Thymus (tissue), 14 donors: ENCODE measurements at places on chromosomes 5 and 9.

GRCh38 chr5:94347130-94347529 is 271.3 kb downstream of the KIAA0825 start:
- H3K27me3 ChIP-seq, result no peaks in the 10 kb centered on the region
- H3K4me1 ChIP-seq, result no peaks in the 10 kb centered on the region
- no peak overlapping the region for H3K4me3 ChIP-seq
- no peak for DNase-seq
- no peak overlapping the region for H3K27ac ChIP-seq

DNA sequence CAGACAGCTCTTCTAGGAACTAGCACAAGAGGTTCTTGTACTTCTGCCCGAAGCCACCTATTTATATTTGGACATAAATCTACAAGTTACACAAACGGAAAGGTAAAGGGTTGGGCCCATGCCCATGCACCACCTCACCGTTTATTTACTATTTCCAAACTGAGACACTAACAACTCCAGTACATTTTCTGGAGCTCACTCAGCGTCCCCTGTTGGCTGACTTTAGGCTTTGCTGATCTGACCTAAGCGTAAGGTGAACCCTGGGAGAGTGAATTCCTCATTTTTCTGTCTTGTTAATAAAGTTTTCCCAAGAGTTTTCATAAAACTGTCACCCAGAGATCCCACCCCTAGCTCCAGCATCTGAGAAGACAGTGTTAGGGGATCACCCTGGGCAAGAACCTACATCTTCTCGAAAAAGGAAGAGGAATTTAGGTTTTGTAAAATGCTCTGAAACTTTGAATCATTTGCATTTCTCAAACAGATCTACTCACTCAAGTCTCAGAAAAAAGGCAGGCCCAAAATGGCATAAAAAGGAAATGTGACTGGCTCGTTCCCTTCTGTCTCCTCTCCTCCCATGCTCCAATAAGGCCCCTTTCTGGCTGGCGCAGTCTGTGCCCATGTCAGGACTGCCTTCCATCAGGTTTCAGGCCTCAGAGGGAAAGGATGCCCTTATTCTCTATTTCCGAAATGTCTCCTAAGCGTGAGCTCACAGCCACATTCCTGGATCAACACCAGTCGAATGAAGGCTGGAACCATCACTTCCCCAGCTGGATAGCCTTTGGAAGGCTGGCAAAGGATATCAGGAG is 201.3 kb downstream of the FANCC start:
- H3K27me3 ChIP-seq, result no peaks in the 10 kb centered on the region
- H3K4me1 ChIP-seq, result no peaks in the 10 kb centered on the region
- H3K36me3 ChIP-seq, result peaks cover 15% of the 10 kb centered on the region
- no peak overlapping the region for H3K27ac ChIP-seq
- no peak for DNase-seq

DNA sequence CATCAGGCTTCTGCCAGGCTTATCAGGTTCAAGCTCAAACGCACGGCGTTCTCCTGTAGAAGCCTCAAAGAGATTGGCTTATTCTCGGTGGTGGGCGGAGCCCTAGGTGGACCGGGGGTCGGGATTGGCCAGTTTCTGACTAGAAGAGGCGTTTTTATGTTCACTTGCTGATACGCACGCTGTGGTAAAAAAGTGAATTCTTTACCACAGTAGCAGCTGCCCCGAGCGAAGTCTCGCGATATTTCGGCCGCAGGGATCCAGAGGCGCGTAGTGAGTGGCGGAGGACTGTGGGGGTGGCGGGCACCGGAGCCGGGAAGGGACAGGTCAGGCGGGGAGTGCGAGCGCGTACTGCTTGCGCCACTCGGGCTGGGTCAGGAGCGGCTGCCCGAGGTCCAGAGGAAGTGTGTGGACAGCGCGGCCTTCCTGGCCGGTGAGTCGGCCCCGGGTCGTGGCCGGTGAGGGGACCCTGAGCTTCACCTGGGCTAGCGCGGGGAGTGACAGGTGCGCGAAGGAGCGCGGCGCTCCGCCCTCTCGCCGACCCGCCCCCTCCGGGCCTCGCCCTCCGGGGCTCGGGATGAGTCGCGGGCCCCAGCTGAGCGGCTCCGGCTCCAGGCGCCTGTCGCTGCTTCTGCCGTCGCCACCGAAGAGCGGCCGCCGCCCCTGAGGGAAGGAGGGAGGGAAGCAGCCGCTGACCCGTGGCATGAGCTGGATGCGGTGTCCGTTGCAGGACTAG is at the start of gene DMXL1:
DMXL1 (plus strand) TSS at position 260 of the 733 bp plus-strand sequence. CDS start 483 bp downstream, outside the sequence.
- no peaks in the 10 kb centered on the region for H3K36me3 ChIP-seq
- DNase-seq, result peak; percentile 99
- peak within 1 kb of the TSS; percentile 86 for H3K4me3 ChIP-seq
- peak within 1 kb of the TSS; percentile 98 for H3K27ac ChIP-seq
- H3K27me3 ChIP-seq, result no peaks in the 10 kb centered on the region

DNA sequence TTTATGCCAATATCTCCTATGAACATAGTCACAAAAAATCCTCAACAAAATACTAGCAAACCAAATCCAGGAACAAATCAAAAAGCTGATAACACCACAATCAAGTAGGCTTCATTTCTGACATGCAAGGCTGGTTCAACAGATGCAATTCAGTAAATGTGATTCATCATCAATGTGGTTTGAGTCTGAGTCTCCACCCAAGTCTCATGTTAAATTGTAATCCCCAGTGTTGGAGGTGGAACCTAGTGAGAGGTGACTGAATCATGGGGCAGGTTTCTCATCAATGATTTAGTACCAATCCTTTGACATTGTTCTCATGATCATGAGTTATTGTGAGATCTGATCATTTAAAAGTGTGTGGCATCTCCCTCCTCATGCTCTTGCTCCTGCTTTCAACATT is 1072.7 kb downstream of the NR2F1-AS1 start:
- no peaks in the 10 kb centered on the region for H3K27me3 ChIP-seq
- no peak for DNase-seq
- no peak overlapping the region for H3K4me3 ChIP-seq
- H3K27ac ChIP-seq, result no peak overlapping the region

GRCh38 chr5:108747111-108747773 is 455 bp upstream of the FER start:
- peaks cover 5% of the 10 kb centered on the region for H3K4me1 ChIP-seq
- no peak for DNase-seq
- H3K27me3 ChIP-seq, result peaks cover 15% of the 10 kb centered on the region

DNA sequence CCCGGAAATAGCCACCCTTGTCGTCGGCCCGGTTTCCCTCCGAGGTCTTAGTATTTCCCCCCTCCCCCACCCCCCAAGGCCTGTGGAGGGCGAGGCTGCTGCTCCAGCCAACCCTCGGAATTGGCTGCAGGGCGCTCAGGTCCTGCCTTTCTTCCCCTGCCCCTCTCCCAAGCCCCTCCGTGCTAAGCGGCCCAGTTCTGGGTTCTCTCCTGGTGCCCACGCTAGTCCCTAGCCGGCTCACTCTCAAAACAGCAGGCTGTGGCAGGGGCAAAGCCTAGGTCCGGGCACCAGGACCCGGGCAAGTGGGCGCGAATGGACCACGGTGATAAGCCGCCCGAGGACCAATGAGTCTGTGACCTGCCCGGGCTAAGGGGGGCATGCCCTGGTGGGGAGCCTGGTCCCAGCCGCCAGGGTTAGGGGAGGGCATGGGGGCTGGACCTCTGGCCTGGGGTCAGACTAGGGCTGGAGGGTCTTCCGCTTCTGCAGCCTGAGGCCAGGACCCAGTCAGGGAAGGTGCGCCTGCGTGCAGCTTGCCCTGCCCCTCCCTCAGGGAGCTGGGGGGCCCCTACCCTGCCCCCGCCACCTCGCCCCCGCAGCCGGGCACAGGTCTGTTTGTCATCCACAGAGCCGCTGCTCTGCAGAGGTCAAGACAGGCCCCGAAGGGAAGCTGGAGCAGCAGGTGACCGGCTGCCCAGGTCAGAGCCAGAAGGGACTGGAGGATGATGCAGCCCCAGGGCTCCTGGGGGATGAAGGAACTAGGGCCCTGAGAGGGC is 5.0 kb upstream of the IRX4 start:
- no peak for DNase-seq
- peaks cover 67% of the 10 kb centered on the region for H3K27me3 ChIP-seq
- H3K4me3 ChIP-seq, result no peak overlapping the region
- H3K36me3 ChIP-seq, result no peaks in the 10 kb centered on the region
- no peak overlapping the region for H3K27ac ChIP-seq

- H3K4me1 ChIP-seq, result no peaks in the 10 kb centered on the region
- DNase-seq, result no peak
- no peak overlapping the region for H3K27ac ChIP-seq
- H3K4me3 ChIP-seq, result no peak overlapping the region
Observed at GRCh38 chr9:108058135-108058814, 568.7 kb upstream of the KLF4 start.

DNA sequence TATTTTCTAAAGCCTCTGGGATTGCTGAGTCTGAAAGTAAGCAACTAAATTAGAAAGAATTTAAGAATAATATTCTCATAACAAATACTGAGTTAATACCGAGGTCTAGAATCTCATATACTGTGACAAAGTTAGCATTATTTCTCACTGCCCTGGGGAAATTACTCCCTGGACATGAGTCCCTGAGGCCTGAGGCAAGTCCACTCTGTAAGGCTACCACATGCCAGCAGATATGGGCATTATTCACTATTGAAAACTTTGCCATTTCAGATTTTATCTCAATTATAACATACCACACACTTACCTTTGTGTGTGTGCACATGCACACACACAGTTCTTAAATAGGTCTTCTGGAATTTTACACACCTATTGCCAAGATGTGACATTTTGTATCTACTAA is 22.9 kb downstream of the ELL2 start:
- no peaks in the 10 kb centered on the region for H3K36me3 ChIP-seq
- H3K27me3 ChIP-seq, result no peaks in the 10 kb centered on the region
- no peak overlapping the region for H3K4me3 ChIP-seq
- no peak overlapping the region for H3K27ac ChIP-seq

GRCh38 chr9:77856615-77857014 is 175.0 kb downstream of the GNAQ start:
- H3K27me3 ChIP-seq, result no peaks in the 10 kb centered on the region
- no peak overlapping the region for H3K4me3 ChIP-seq
- H3K36me3 ChIP-seq, result no peaks in the 10 kb centered on the region
- H3K27ac ChIP-seq, result no peak overlapping the region
- DNase-seq, result no peak
- H3K4me1 ChIP-seq, result peaks cover 8% of the 10 kb centered on the region

DNA sequence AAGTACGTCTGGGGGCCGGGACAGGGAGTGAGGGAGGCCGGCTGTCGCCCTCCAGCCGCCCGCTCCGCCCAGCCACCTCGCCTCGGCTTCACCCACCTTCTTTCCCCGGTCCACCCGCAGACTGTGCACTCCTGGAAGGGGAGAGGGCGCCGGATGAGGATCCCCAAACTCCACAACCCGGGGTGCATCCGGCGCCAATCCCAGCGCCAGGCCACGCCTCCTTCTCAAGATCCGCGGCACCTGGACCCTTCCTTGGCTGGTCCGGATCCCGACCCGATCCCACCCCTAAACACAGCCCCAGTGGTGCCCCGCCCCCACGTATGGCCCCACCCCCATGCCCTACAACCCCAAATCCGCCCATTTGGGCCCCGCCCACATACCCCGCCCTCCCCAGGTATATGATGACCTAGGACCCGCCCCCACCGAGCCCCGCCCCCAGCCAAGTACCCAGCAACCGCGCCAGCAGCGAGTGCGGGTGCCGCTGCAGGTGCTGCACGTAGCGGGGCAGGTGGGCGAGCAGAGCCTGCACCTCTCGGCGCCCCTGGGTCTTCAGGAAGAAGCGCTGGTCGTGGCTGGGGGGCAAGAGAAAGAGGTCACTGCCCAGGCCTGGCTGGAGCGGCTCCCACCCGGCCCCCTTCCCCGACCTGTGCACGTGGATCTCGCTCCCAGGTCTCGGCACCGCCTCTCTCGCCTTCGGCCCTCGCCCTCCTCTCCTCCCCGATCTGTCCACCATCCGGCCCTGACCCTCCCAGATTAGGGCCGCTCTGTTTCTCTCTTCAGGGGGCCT is 3.2 kb downstream of the PIP5KL1 start:
- DNase-seq, result no peak
- H3K4me1 ChIP-seq, result peaks cover 16% of the 10 kb centered on the region
- H3K27ac ChIP-seq, result no peak overlapping the region
- H3K36me3 ChIP-seq, result no peaks in the 10 kb centered on the region
